Fibroblast of skin of scalp (primary cell): ENCODE measurements at places on chromosomes 3 and 15.

- no peak for DNase-seq
Observed at GRCh38 chr3:194744826-194745225, 59.1 kb downstream of the FAM43A start.

DNA sequence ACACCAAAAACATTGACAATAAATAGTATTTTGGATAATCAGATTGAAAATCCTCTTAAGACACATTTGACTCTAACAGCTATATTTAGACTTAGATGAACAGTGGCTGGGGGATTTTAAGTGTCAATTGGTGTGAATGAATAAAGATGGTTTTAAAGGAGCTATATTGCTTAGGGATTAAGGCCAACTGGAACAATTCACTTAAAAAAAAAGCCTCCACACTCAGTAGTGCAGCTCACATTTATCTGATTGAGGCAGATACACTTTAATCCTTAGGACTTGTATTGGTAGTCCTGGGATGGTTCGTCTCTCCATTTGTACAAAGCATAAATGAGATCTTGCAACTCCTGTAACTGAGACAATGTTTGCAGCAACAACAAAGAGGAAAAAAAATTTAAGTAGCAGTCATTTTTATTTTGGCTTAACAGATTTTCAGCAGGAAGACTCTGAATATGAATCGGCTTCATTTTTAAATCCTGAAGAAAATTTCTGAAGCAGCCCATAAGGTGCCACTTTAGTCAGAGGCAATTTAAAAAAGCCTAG is 112.0 kb downstream of the UACA start:
- DNase-seq, result no peak

GRCh38 chr3:138833899-138834595 is 681 bp downstream of the PIK3CB start:
- DNase-seq, result no peak

- DNase-seq, result no peak
Observed at GRCh38 chr3:2927259-2927658, 182.9 kb downstream of the IL5RA start.

DNA sequence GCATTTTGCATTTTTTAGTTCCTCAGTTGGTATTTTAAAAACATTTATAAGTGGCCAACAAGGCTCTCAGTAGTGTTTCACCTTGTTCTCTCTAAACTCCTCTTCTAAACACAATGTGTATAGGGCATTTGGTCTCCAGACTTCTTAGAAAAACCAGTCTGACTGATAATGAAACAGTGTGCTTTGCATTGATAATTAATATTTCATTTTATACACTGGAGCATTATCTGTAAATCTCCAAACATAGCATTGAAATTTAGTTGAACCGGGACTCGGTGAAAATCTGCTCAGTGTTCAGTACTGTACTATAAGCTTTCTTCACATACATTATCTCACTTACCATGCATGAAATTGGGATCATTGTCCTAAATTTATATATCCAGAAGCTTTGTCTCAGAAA is 53.6 kb downstream of the SETD5 start:
- DNase-seq, result no peak
